ENCODE measurements at places on chromosomes 4 and X. TPM values are rescaled to one million over a fixed set of nuclear protein-coding genes. Genes with fewer than 3 reads are reported as not detected.

Gene NXF2
- not detected for total RNA-seq

- no peak for DNase-seq
Observed at GRCh38 chr4:83646538-83647239, 110.8 kb downstream of the GPAT3 start.

- DNase-seq, result no peak
Observed at GRCh38 chrX:97938706-97939105, 1055.0 kb downstream of the RPA4 start.

DNA sequence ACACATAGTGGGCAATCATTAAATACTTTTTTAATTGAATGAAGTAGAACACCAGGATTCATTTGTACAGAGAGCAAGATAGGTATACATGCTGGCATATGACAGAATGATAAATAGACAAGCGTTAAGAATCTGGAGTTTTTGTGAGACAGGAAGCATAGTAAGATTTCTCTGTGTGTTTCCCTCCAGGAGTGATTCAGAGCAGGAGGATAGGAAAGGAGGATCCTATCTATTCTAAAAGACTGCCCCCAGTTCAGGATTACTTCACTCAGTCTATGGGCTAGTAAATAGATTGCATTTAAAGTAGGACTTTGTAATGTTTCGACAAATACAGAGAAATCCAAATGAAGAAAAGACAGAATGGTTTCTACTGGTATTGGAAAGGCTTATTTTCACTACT lies 423.7 kb downstream of the PDGFC start:
- no peak for DNase-seq

Gene ARHGAP36
- 0.18 TPM for total RNA-seq
